Stimulated activated CD8-positive, alpha-beta memory T cell treated with anti-CD3 and anti-CD28 coated beads, Interleukin-4, amount 100 ng/mL, for 1 hour (primary cell): ENCODE measurements at places on chromosomes 1 and 21.

DNA sequence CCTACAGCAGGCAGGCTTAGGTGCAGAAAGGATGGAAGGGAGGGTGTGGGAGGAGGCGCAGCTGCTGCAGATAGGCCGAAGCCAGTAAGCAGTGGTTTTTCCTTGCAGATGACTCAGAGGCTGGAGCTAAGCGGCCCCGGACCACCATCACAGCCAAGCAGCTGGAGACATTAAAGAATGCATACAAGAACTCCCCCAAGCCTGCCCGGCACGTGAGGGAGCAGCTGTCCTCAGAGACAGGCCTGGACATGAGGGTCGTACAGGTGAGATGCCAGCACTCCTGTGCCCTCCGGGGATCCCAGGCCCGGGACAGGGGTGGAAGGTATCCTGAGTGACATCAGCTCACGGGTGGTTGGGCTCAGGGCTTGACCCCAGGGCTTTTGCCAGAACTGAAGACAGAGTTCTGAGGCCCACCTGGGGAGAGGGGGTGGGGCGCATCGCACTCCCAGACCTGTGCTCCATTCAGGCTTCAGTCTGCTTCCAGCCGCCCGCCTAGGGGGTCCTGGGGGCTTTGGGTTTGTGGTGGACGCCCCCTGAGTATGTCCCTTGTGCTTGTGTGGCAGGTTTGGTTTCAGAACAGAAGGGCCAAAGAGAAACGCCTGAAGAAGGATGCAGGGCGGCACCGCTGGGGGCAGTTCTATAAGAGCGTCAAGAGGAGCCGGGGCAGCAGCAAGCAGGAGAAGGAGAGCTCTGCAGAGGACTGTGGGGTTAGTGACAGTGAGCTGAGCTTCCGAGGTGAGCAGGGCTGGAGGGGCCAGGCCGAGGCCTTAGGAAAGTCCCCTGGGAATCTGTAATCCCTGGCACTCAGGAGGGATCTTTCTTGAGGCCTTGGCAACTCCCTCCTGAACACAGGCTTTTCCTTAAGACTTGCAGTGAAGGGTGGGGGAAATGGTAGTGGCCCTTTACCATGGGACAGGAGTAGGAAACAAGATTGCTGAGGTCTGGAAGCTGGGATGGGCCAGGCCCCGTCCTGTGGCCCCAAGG is 41.5 kb downstream of the LHX4 start:
- no peak for DNase-seq

DNA sequence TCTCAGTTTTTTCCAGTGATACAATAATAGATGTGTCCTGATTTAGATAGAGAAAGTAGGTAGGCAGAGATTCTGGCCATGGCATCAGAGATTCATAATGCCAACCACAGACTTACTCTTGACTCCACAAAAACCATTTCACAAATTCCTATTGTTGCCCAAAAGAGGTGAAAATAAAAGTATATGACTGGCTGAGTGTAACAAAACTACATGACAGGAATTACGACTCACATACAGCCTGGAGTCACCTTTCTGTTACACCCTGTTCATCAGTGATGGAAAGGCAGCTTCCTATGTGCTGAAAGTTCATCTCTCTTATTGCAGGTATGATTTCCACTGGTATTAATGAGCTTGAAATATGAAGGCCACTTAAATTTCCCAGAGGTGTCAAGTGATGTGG is 72.3 kb downstream of the MPZL1 start:
- DNase-seq: no peak

GRCh38 chr1:90951009-90951408 is 70.8 kb downstream of the ZNF644 start:
- no peak for DNase-seq

GRCh38 chr1:61067446-61068019 is 14.8 kb upstream of the NFIA start:
- DNase-seq: no peak

- no peak for DNase-seq
These were observed 1040.7 kb upstream of the B3GALT2 start for GRCh38 chr1:194227161-194227560.
